ENCODE measurements at places on chromosomes 7 and 10.

DNA sequence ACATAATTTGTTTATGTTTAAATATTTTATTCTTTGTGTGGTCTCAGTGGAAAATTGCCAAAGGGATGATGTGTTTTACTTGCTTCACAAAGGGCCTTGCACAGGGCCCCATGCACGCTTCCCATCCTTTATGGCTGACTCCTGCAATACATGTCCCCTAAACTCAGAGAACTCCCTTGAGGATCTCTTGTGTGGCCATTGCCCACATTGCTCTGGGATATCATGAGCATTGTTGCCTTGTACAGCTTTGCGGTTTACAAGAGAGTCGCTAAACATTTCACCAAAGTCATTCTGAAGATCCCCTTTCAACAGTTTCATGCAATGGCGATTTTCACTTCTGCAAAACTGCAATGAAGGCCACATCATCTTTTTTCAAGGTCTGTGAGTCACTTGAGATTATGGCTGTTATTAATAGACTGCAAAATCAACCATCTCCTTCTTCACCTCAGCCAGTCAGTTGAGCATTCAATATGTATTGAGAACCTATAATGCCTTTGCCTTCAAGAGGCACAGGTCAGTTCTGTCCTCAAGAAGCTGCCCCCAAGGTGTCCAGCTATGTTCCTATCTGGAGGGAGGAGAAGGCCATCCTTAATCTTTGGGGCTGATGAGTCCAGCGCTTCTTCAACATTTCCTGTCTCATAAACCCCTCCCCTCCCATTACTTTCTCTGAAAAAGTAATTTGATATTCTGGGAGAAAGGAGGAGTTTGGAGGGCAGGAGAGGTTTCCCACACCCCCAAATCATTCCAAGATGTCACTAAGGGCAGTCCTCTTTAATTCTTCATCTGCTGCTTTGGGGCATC lies 108.1 kb downstream of the CCDC71L start:
- DNase-seq: peak; percentile 3

GRCh38 chr10:809671-810350 lies 120.3 kb upstream of the DIP2C start:
- DNase-seq: no peak

DNA sequence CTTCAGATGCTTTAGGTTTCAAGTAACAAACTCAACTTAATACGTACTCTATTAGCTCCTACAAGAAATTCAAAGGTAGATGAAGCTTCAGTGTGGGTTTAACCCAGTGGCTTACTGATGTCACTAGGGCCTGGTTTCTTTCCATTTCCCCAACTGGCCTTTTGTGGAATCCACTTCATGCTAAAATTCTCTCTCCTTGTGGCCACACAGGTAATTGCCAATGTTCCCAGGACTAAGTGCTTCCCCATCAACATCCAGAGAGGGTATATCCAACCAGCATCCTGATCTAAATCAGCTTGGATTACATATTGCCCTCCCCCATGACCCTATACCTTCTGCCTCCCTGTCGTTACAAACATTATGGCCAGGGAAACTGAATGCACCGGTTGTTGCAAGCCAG lies 10.7 kb downstream of the FBXL13 start:
- DNase-seq: no peak

GRCh38 chr10:122245897-122246296 lies 25.2 kb upstream of the BTBD16 start:
- DNase-seq: no peak

- no peak for DNase-seq
These were observed 4.4 kb downstream of the ZNF316 start for GRCh38 chr7:6641305-6642035.

- DNase-seq: no peak
These were observed 191.0 kb downstream of the CAMK1D start for GRCh38 chr10:12540341-12540781.

- no peak for DNase-seq
These were observed 16.5 kb downstream of the MAT1A start for GRCh38 chr10:80272793-80273522.

GRCh38 chr7:31096198-31096876 lies 44.2 kb downstream of the ADCYAP1R1 start:
- no peak for DNase-seq

DNA sequence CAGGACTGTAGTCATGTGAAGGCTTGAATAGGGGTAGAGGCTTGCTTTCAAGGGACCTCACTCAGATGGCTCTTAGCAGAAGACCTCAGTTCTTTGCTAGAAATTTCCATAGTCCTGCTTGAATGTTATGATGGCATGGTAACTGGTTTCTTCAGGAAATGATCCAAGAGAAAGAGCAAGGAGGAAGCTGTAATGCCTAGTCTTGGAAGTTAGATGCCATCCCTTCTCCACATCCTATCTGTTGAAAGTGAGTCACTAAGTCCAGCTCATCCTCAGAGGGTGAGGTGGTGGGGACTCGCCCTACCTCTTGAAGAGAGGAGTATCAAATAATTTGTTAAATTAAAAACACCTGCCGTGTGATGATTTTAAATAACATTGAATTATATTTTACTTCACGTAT lies 4.6 kb downstream of the MGAM start:
- no peak for DNase-seq

- DNase-seq: no peak
These were observed 57.0 kb upstream of the DKK1 start for GRCh38 chr10:52256832-52257691.

GRCh38 chr7:112414855-112415490 lies 35.3 kb upstream of the IFRD1 start:
- no peak for DNase-seq

DNA sequence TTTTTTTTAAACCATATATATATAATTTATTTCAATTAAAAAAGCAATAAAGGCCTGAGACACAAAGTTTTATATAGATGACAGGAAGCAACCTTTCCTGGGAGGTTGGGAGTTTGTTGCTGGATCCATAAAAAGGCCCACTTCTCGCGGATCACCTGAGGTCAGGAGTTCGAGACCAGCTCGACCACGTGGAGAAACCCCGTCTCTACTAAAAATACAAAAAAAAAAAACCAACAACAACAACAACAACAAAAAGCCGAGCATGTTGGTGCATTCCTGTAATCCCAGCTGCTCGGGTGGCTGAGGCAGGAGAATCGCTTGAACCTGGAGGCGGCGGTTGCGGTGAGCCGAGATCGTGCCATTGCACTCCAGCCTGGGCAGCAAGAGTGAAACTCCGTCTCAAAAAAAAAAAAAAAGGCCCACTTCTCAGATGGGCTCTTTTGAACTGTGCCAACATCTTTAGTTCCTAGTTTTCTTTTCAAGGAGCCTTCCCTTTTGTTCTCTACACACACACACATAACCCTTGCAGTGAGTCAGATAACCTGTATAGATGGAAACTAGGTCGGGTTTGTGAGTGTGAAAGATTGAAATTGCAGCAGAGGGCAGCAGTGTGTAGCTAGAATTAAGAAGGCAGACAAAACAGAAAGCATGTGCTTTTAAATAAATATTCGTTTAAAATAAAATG lies 1.2 kb upstream of the SMNDC1 start:
- no peak for DNase-seq

GRCh38 chr7:78407031-78407430 lies 608.5 kb downstream of the PHTF2 start:
- DNase-seq: no peak

DNA sequence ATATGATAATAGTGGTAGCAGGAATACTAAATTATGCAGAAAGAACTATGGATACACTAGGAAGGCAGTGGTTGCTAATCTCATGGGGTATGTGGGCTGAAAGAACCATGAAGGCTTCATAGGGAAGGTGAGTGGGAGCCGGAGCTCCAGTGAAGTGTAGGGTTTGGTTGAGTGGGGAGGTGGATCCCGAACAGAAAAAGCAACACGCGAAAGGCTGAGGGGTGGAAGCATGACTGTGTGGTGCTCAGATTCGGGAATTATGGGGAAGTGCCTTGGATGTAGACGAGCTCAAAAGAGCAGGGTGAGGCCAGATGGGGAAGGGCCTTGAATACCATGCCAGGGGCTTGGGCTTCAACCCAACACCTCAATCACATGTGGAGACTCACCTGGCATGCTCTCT lies 715.1 kb downstream of the TYW1 start:
- DNase-seq: no peak

DNA sequence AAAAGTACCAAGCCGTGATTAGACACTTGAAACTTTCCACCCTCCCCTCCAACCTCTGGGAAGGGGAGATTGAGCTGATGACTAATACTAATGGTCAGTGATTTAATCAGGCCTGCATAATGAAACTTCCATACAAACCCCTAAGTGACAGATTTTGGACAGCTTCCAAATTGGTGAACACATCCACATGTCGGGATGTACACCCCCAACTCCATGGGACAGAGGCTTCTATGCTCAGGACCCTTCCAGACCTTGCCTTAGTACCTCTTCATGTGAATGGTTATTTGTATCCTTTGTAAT lies 4.8 kb downstream of the NUB1 start:
- no peak for DNase-seq

- no peak for DNase-seq
These were observed 8.1 kb upstream of the VDAC2 start for GRCh38 chr10:75202321-75203045.

- no peak for DNase-seq
These were observed 2.8 kb downstream of the FBXL15 start for GRCh38 chr10:102423372-102423968.

DNA sequence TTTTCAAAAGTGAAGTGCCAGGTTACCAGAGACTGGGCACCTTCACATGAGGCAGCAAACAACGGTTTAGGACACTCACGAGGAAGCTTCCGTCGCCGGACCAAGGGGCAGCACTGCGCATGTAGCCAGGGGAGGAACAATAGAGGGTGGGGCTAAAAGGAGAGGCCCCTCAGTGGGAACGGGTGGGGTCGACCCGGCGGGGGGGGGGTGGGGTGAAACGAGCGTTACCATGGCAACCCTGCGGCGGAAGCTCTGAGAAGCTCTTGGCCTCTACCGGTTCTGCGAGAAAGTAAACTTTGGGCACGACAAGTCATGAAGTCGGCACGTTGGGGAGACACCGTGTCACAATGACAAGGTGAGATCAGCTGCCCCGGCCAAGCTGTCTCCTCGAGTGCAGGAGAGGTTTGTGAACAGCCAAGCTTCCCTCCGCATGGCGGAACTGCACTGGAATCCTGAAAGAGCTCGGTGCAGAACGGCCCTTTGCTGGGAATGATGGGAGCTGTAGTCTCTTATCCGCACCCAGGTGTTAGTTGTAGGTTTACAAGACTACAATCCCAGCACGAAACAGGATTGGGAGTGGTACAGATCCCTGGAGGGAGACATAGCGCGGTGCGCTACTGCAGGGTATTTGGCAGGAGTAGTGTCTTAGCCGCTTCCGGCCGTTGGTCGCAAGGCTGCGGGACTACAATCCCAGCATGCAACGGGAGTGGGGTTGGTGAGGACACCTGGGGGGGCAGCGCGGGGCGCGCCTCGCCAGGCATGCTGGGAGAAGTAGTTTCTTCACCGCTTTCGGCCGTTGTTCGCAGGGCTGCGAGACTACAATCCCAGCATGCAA lies 72.8 kb upstream of the ZNF722 start:
- peak; percentile 93 for DNase-seq

- no peak for DNase-seq
These were observed 158.3 kb upstream of the PFKP start for GRCh38 chr10:2908851-2909630.

GRCh38 chr7:90769036-90769435 lies 172.9 kb downstream of the CDK14 start:
- no peak for DNase-seq

GRCh38 chr7:156139633-156140032 lies 327.4 kb upstream of the SHH start:
- DNase-seq: no peak

GRCh38 chr7:54546081-54546985 lies 4.2 kb downstream of the VSTM2A start:
- DNase-seq: no peak

DNA sequence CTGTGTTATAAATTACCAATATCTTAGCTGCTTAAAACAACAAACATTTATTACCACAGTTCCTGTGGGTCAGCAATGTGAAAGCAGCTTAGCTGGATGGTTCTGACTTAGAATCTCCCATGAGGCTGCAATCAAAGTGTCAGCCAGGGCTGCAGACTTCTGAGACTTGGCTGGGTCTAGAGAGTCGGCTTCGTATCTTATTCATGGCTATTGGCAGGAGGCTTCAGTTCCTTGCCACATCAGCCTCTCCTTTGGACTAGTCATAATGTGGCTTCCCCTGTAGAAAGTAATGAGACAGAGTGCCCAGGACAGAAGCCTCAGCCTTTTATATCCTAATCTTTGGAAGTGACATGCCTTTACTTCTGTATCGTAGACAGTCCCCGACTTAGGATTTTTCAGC lies 27.3 kb downstream of the RALA start:
- no peak for DNase-seq

GRCh38 chr7:132280335-132280734 lies 295.9 kb downstream of the PLXNA4 start:
- no peak for DNase-seq

GRCh38 chr7:24152877-24153472 lies 131.0 kb upstream of the NPY start:
- no peak for DNase-seq

- no peak for DNase-seq
These were observed 56.4 kb downstream of the SGMS1 start for GRCh38 chr10:50567384-50567783.

- no peak for DNase-seq
These were observed 23.0 kb upstream of the MSS51 start for GRCh38 chr10:73456187-73456890.

DNA sequence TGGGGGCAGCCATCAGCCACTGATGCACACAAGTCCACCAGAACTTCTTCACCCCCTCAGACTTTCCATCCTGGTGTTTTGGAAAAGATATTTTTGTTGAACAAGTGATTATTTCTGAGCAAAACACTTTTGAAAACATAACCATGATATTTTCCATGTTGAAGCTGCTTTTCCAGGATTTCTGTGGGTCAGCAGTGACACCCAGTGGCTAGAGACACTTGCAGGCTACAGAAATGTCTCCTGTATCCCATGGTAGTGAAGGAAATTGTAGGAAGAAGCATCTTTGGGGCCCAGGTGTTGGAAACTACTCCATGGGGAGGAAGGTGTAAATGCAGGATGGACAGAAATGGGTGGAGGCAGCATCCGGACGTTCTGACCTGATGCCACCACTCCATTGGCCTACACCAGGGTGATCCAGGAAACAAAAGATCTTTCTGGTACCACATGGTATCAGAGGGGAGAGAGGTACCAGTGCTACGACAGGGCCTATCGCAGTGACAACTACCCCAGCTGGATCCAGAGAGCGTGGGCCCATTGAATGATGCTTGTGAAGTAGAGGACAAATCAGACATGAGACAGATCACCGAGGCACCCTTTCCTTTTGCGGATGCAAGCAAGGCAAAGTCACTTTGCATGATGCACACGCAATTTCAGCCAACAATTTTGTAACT lies 111.7 kb upstream of the COBL start:
- DNase-seq: no peak
